ENCODE measurements at places on chromosomes 1 and 21.

- DNase-seq, result no peak
These were observed 42.1 kb downstream of the NRIP1 start for GRCh38 chr21:15022608-15023261.

DNA sequence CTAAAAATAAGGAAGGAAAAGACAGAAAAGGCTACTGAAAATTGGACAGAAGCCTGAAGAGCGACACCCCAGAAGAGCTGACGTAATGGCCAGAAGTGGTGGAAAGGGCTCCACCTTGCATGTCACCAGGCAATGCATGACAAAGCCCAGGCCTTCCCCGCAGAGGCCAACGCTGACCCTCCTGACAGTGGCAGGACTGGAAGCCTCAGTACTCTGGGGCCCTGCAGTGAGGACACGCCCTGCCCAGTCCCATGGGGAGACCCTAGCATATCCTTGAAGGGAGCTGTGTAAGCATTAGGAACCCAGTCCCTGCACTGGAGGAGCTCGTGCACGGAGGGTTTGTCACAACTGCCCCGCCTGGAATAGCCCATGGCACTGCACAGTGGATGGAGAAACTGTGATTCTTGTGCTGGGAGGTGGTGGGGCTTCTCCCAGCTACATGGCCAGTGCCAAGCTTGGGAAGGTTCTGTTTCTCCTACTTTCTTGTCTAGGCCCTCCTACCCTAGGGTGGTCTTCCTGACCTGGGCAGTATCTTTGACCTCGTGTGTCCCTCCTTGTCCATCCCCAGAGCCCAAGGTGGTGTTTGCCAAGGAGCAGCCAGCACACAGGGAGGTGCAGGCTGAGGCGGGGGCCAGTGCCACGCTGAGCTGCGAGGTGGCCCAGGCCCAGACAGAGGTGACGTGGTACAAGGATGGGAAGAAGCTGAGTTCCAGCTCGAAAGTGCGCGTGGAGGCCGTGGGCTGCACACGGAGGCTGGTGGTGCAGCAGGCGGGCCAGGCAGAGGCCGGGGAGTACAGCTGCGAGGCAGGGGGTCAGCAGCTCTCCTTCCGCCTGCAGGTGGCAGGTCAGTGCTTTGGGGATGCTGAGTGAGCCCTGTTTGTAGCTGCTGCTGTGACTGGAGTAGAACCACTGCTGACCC lies 60.4 kb downstream of the OBSCN start:
- no peak for DNase-seq

- no peak for DNase-seq
These were observed 20.2 kb downstream of the C1orf174 start for GRCh38 chr1:3879787-3880428.

GRCh38 chr1:206637605-206638004 lies 2.3 kb downstream of the DYRK3 start:
- no peak for DNase-seq

GRCh38 chr1:203528063-203528462 lies 34.1 kb downstream of the OPTC start:
- DNase-seq, result no peak

- DNase-seq, result no peak
These were observed 38.2 kb downstream of the PAX7 start for GRCh38 chr1:18668750-18669404.

DNA sequence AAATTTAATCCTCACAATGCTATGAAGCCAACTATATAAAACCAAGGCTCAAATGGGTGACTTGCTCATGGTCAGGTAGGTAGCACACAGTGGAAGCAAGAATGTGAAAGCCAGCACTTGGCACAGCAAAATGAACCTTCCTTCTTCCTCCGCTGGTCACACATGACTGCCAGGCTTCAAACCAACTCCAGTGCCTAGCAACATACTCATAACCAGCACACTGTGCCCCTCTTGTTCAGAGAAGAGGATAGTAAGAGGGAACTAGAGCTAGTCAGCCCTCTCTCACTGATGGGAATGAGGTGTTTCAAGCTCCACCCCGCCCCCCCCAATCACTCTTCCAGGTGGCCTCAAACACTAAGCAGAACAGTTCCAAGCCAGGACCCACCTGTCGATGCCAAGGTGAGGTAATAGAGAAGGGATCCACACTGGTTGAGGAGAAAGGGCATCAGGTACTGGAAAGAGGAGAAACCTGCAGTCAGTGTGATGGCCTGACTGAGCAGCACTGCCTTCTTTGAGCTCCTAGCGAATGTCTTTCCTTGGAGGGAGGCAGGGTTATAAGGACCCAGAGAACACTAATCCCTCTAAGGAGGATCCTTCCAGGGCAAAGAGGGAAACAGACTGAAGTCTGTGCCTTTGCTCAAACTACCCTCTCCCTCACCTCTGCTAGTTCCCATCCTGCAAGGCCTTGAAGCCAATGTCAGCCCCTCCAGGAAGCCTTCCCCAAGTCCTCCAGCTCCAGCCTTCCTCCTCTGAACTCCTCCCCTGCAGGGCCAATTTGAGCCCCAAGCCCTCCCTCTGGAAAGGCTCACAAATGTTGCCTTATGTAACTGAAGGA lies 1.2 kb downstream of the TMEM234 start:
- no peak for DNase-seq

DNA sequence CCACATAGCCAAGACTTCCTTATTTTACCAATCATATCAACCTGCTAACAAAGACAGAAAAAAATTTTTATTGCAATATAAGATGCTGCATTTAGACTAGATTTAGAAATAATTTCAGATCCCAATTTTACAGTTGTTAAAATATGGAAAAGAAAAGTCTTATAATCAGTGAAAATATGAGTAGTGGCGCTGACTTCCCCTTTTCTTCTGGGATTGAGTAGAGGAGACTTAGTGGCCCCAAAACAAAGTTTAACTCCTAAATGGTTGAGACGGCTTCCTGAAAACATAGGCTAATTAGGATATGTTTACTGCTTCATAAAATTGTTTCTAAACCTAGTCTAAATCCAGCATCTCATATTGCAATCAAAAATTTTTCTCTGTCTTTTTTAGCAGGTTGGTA lies 68.4 kb downstream of the RAB3GAP2 start:
- DNase-seq, result no peak

GRCh38 chr1:12123172-12123571 lies 43.6 kb upstream of the TNFRSF1B start:
- no peak for DNase-seq
